Stimulated activated CD8-positive, alpha-beta memory T cell treated with anti-CD3 and anti-CD28 coated beads, Interleukin-15, amount 100 ng/mL, for 48 hours (primary cell): ENCODE measurements at places on chromosomes 7 and 10.
A peak's percentile ranks its signal among the peaks of the same experiment; 100 is the strongest.

DNA sequence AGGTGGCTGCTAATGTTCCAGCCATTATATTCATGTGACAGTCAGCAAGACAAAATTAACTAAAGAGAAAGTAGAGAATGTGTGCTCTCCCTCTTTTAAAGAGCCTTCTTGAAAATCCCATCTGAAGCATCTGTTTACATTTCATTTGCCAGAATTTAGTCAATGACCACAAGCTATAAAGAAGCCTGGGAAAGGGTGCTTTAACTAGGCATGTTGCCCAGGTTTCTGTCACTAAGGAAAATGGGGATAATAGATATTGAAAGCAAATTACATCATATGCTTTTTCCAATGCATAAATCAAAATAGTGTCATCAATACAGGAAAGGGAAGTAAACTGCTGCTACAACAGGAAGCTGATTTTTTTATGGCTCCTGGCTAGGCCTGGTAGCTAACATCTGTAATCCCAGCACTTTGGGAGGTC, 67.7 kb downstream of the ELAPOR2 start:
- DNase-seq, result no peak

GRCh38 chr7:142881586-142882337, 3.8 kb downstream of the TRPV6 start:
- no peak for DNase-seq

DNA sequence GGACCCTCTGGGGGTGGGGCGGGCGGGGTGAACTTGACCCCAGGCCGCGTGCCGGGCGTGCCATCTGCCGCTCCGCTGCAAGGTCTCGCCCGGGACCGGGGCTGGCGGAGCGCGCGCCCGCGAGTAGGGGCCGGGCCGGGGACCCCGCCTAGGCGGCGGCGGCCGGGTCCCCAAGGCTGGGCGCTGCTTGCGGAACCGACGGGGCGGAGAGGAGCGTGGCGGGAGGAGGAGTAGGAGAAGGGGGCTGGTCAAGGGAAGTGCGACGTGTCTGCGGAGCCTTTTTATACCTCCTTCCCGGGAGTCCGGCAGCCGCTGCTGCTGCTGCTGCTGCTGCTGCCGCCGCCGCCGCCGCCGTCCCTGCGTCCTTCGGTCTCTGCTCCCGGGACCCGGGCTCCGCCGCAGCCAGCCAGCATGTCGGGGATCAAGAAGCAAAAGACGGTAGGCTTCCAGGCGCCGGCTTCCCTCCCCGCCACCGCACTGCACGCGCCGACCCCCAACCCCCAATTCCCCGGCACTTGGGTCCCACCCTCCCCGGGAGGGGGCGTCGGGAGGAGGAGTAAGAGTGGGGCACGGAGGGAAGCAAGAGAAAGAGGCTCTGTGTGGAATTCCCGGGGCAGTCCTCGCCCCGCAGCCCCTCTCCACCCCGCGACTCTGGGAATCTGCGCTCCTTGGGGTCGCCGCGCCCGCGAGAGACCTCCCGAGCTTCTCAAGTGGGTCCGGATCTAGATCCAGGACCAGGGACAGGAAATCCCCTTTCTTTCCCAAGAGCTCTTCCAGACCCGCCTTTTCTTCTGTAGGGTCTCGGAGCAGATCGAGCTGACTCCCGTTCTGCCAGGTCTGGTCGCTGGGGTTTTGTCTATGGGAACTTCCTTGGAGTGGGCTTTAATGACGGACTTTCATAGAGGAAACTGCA, at the start of gene PAPSS2:
Gene PAPSS2 (plus strand): TSS at position 308 of the 913 bp plus-strand sequence. CDS start 104 bp downstream, at position 412.
- no peak for DNase-seq

DNA sequence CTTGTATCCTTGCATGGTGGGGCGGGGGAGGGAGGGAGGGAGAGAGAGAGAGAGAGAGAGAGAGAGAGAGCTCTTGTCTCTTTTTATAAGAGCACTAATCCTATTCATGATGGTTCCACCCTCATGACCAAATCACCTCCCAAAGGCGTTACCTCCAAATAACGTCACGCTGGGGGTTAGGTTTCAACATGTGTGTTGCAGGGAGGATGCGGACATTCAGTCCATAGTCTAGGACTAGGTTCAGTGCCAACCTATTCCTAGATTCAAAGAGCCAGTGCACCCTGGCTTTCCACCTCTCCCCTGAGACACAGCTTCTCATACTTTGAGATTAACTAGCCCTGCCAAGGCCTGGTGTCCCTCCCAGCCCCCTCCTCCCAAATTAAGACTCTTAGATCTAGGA, 123.0 kb downstream of the GRK5 start:
- no peak for DNase-seq

- no peak for DNase-seq
Observed at GRCh38 chr10:21934307-21934706, 69.2 kb downstream of the DNAJC1 start.

DNA sequence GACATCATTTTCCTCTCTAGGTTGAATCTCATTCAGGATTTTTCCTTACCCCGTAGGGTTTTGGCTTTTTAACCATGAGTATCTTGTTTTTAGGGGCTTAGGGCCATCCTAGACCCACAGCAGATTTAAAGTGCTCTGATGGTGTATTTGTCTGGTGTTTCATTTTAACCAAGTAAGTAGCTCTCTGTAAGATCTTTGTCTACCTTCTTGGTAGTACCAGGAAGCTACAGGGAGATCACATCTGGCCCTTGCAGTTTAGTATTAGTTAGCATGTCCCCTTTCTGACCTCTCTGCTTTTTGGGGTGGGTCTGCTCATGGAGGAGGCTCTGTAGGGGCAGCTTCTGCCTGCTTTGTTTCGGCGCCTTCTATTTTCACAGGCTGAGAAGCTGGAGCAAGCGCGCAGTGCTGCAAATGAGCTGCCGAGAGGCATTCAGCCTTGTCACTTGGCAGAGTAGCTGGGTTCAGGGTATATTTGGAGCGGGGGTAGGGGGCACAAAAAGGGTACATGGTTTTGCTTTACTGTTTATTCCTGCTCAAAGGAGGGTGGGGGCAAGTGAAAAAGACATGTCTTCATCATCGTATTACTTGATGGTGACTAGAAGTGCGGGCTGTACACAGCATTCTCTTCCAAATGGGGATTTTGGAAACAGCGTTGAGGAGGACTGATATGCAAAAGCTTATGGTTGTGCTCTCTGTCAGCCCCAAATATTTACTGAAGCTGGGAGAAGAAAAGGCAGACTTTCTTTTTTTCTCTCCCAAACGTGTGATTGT, 146.3 kb downstream of the CELF2 start:
- no peak for DNase-seq

DNA sequence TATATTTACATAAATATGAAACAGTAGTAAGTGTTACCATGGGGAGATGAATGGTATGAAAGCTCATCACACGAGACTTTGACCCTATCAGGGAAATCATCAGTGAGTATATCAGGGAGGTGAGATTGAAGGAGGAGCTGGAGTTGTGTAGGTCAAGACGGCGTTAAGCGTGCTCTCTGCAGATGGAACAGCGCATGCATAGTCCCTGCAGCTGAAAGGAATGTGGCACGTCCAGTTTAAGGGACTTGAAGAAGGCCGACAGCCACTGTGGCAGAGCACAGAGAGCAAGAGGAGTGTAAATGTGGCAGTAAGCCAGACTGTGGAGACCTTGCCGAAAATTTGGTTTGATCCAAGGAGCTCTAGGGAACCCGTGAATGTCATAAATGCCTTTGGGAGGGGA, 38.9 kb downstream of the POU6F2 start:
- DNase-seq, result no peak

- DNase-seq, result no peak
Observed at GRCh38 chr10:101781984-101782810, 1.0 kb downstream of the NPM3 start.

- DNase-seq, result no peak
Observed at GRCh38 chr10:35942057-35942456, 300.0 kb upstream of the FZD8 start.

DNA sequence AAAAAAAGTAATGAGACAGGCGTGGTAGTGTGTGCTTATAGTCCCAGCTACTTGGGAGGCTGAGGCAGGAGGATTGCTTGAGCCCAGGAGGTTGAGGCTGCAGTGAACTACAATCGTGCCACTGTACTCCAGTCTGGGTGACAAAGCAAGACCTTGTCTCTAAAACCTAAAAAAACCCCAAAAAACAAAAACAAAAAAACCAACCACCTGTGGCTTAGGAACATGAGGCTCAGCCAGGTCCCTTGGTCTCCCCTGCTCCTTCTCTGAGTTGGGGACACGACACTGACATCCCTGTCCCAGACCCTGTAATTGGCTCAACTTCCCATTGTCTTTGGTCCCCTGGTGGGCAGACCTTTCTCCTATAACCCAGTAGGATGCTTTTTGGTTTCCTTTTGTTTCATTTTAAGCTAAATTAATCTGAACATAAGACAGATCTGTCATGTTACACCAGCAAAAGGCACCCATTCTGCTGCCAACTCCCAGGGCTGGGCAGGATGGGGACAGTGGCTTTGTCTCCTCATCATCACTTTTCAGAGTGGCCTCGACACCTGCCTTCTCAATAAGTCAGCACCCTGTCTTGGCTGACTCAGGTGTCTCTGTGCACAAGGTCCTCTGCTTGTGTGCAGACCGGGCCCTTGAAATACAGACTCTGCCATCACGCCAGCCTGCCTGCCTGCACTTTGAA, 74.4 kb downstream of the MYL10 start:
- DNase-seq, result no peak

- DNase-seq, result no peak
Observed at GRCh38 chr10:29771376-29771775, 136.6 kb upstream of the SVIL start.

GRCh38 chr7:102251531-102252365, 34.9 kb upstream of the SH2B2 start:
- DNase-seq, result no peak

GRCh38 chr7:604001-604883, 84.6 kb upstream of the PDGFA start:
- peak; percentile 96 for DNase-seq

DNA sequence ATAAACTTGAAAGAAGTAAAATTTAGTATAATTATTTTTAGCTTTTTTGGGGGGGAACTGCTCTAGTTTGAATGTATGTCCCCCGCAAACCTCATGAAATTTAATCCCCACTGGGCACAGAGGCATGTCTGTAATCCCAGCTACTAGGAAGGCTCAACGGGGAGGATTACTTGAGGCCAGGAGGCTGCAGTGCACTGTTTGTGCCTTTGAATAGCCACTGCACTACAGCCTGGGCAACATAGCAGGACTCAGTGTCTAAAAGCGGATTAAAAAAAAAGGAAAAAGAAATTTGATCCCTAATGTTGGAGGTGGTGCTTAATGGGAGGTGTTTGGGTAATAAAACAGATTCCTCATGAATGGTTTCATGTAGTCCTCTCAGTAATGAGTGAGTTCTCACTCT, 43.1 kb upstream of the PHF14 start:
- DNase-seq, result no peak

DNA sequence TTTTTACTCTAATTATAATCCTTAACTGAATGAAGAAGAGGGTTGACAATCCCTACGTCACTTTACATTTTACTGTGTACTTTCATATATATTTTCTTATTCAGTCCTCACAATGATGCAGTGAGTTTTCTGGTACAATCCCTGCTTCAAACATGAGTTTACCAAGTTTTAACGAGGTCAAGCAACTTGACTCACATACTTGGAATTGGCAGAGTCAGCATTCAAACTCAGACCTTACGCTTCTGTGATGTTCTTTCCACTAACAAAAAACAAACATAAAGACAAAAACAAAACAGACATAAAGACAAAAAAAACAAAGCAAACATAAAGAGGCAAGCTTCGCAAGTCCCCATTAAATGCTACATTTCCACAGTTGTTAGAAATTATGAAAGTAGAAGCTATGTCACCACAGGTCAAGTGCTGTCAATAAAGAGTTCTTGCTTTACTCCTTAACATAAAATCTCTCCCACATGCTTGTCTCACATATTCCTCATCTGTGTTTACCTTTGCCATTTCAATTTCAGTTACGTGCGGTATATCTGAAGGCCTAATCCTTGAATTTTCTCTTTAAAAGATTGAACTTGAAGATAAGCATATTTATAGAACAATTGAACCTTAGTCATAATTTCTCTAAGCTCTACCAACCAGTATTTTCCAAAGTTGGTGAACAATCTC, 217.3 kb downstream of the CELF2 start:
- no peak for DNase-seq

- no peak for DNase-seq
Observed at GRCh38 chr10:58743466-58744115, 230.9 kb downstream of the BICC1 start.

DNA sequence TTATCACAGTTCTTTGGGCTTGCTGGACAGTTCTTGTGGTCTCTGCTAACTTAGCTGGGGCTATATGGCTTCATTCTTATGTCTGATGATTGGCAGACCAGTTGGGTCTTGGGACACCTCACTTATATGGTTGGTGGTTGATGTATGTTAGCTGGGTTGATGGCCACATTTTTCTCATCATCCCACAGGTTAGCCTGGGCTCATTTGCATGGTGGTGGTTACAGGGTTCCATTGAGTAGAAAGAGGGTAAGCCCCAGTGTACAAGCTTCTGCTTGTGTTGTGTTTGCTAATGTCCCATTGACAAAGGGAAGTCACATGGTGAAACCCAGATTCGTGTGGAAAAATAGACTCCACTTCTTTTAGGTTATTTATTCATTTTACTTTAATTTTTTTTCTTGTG, 40.6 kb downstream of the TMEM60 start:
- DNase-seq, result peak; percentile 1

- DNase-seq, result no peak
Observed at GRCh38 chr7:114970308-114970707, 48.4 kb downstream of the MDFIC start.

DNA sequence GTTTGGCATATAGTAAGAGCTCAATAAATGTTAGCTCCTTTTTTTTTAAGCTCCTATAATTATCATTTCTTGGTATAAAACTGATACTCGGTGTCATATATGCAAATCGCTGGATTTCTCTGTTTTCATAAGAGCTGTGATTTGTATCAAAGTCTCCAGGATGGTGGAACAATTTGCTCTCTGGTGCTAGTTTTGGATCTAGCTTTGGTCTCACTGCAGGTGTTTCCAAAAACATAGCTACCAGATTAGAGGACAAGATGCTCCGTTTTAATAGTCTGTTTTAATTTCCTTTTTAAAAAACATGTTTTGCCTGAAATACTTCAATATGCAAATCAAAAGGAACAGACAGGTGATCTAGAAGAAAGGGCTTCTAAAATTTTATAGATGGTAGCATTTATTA, 25.3 kb downstream of the ADAM22 start:
- no peak for DNase-seq

GRCh38 chr7:27245124-27245797, 2.7 kb downstream of the EVX1 start:
- DNase-seq, result no peak

GRCh38 chr7:103094102-103094501, 19.2 kb downstream of the ARMC10 start:
- no peak for DNase-seq

DNA sequence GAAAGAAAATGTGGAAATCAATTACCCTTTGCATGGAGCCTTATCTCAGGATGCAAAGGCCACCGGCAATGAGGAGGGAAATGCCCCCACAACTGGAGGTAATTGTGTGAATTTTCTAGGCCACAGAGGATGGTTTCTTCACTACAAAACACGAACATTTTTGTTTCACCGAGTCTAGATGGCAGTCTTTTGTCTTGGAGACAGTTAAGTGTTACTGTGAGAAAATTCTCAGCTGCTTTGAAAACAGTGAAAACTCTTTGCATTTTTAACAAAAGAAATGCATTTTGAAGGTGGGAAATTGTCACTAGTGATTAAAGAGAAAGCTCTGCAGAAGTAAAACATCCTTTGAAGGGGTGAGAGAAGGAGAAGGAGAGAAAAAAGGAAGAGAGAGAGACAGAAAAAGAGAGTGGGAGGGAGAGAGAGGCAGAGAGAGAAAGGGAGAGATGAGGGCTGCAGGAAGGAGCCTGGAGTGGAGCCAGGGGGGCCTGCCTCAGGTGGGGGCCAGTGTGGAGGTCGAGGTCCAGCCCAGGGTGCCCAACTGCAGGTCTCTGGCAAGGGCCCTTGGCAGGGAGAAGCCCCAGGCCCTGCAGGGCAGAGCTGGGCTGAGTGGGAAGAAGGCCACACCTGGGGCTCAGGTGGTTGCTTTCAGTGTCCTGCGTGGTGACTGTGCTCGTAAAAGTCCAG, 261.4 kb downstream of the ADARB2 start:
- no peak for DNase-seq
